HuH-7.5 (cell line): ENCODE measurements at places on chromosomes 12 and 14.

GRCh38 chr12:75641031-75641780 lies 129.8 kb upstream of the KRR1 start:
- no peak for DNase-seq

DNA sequence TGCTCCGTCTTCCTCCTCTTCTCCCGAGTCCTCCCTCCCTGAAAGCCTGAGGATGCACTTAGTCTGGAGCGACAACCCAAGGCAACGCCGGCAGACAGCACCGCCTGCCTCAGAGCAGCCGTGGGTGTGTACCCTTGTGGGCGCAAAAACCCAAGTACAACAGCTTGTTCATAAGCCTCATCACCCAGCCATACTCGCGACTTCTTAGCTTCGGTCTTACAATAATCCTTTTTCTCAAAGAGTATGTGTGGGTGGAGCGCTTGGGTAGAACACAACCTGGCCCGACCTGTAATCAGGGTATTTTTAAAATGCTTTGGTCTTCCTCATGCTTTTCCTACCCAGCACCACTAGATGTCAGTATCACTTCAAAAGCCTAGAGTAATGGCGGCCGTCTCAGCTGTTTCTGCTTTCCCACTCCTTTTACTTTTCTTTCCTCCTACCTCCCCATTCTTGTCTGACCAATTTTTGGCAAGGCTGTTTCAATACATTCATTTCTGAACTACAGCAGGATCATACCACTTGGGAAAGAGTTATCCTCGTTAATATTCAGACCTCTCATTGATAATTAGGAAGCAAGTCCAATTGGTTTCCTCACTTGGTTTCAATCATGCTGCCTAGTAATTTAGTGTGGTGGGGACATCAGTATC lies 198.9 kb downstream of the EPS8 start:
- peak; percentile 38 for DNase-seq

- no peak for DNase-seq
Measured at GRCh38 chr12:115000038-115000437, 316.1 kb upstream of the TBX3 start.

DNA sequence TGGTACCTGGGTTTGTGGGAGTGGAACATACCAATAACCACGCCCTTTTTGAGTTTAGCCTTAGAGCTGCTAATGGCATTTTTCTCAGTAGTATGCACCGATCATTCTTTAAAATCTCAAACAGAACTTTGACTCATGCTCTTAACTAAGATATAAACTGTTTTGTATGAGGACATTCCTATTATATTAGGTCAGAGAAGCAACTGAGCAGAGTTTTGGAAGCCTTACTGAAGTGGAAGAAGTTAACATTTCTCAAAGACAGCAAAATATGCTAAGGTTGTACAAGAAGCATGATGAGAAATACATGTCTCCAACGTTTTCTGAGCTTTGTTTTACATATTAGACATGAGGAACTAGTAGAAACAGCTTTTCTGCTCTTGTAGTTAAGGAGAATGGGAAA lies 819.2 kb downstream of the FSCB start:
- DNase-seq: no peak

DNA sequence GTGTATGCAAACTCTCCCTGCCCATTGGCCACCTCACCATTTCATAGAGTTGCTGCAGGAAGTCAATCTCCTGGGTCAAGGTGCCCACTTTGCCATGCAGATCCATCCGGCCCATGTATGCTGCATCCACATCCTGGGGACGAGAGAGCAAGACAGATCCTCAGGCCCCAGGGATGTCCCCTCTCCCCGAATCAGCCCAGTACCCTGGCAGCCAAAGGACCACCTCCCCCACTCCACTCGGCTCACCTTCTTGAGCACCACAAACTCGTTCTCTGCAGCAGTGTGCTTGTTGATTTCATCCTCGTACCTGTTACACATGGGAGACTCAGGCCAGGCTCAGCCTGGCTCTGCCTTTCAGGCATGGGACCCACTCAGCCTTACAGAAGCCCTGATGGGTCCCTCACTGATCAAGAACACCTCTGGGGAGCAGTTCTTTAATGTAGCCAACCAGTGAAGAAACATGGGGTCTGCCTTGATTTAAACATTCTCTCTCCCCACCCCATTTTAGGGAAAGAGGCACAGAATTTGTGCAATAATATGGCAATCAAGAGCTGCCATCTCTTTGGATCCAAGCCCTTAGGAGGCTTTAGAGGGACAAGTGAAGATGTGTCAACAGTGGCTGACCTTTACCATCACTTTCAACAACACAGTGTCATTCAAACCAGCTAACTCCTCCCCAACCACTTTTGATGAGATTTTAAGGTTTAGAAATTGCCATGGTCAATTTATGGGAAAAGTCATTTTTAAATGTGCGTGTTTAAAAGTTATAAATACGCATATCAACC lies 3.9 kb downstream of the KRT79 start:
- DNase-seq: no peak

DNA sequence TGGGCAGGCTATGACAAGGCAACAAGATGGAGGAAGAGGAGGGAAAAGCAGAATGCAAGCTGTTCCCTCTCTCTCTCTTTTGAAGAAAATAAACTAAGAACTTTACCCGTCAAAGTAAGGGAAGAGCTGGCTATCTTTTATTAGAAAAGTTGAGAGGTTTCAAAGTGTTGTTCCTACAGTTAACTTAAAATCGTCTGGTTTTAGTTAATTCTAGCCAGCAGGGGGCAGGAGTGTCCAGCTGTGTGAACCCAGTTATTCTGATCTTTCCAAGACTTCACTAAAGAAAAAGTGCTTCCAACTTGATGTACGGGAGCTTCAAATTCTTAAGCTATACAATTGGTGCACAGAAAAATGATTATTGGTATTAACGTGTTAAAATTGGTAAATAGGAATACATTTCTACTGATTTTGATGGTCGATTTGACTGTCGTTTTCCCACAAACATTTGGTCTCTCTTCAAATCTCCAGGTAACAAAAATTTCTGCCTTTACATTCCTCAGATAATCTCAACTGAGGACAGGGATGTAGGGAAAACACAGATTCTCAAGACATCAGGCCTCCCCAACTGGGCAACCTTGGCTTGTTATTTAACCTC lies 28.4 kb upstream of the MON2 start:
- DNase-seq: peak; percentile 22

DNA sequence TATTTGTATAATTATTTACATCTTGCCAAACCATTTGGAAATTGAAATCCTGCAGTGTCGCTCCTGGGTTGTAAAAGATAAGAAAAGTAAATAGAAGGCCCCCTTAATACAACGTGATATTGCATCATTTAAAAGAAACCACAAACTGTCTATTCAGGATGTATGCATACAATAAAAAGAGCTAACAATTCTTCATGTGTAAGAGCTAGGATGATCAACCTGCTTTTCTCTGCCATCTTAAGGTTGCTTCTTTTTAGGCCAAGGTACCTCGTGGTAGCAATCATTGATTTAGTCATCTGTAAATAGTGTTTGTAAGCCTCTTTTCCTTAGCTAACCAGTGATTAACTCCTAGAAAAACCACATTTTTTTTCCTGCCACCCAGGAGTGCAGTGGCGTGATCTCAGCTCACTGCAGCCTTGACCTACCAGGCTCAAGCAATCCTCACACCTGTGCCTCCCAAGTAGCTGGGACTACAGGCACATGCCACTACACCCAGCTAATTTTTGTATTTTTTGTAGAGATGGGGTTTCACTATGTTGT lies 3.3 kb upstream of the USP44 start:
- DNase-seq: no peak

- DNase-seq: no peak
Measured at GRCh38 chr14:104561124-104561557, 18.4 kb upstream of the C14orf180 start.

DNA sequence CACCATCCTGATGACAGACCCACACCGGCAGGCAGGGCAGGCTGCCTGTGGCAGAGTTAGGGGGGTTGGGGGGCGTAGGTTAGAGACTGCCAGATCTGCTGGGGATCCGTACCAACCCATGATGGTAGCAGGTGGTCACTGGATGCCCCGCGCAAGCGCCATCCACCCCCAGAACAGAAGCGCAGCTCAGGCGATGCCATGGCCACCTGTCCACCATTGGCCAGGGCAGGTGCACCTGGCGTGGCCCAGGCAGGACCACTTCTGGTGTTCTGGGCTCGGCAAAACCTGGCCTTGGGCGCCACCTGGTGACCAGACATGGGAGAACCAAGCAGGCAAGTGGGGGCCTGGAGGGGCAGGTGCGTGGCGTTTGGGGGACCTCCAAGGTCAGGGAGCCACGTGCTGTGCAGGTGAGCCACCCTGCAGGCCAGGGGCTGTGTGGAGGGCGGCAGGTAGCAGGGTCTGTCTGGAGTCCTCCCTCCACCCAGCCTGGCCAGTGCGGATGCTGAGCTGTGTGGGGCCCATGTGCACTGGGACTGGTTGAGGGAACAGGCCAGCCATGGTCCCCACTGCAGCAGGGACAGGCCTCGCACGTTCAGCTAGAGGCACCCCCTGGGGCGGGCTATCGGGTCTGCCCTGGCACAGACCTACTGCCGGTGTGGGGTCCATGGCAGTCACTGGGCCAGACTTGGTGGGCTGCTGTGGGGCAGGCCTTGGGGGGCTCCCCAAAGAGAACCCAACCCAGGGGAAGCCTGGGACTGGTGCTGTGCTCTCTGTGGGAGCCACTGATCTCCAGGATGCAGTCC lies 15.6 kb downstream of the BAG5 start:
- peak; percentile 91 for DNase-seq

DNA sequence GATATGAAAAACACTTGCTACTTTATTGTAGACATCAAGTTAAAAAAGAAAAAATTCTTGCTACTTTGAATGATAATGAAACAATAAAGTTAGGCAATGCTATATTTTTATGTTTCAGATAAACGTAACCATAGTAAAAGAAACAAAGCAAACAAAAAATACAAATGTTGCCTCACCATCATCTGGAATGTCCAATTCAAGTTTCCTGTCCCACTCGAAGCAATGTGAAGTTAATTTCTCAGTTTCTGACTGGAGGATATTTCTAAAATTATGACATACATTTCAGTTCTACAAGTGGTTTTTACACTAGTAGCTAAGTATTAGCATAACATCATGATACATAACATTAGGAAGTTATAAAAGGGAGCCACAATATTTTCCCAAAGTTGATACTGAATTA lies 20.9 kb downstream of the DLGAP5 start:
- DNase-seq: no peak

- no peak for DNase-seq
Measured at GRCh38 chr14:41642367-41642766, 35.7 kb downstream of the LRFN5 start.
